ENCODE measurements at places on chromosomes 5 and 9.

GRCh38 chr5:90488791-90489190 lies 14.1 kb downstream of the POLR3G start:
- DNase-seq = no peak

GRCh38 chr9:70874451-70874850 lies 247.0 kb downstream of the TRPM3 start:
- no peak for DNase-seq

DNA sequence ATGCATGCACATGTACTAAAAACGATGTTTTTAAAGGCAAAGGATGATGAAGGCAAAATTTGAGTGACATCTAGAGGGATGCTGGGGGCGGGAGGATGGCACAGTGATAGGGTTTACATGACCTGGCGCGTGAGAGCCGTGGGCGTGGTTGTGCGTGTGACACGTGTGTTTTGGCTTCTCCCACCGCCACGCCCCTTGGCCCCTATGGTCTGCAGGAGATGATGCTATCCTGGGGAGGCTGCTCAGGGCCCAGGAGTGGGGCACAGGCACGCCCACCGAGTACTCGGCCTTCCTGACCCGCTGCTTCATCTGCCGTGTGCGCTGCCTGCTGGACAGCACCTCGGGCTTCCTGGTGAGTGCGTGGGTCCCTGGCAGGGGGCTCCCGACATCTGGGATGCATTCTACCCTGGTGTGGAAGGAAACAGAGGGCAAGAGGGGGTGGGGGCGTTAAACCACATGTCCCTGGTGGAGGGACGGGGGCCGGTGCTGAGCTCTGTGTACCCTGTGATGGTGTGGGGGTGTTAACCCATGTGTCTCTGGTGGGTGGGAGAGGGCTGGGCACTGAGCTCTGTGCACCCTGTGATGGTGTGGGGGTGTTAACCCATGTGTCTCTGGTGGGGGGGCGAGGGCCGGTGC lies 19.2 kb upstream of the EXOC3 start:
- no peak for DNase-seq

- DNase-seq = no peak
Observed at GRCh38 chr5:64952951-64953673, 184.4 kb downstream of the CWC27 start.

DNA sequence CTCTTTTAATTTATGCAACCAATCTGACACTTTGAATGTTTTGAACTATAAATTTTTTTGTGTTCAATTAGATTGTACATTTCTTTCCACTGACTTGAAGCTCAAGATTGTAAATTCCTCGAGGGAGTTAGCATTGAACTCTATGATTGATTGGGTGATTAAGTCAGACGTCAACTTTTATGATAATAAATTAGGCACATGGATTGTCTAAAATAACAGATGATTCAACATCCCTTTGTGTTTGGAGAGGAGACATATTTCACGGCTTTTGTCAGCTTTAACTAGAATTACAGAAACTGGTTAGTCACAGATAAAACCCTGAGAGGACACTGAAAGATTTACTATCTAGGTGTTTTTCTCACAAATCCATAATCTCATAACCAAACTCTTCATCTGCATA lies 32.7 kb upstream of the TXNDC8 start:
- no peak for DNase-seq

GRCh38 chr5:140041492-140042392 lies 1.4 kb downstream of the NRG2 start:
- DNase-seq = no peak

- DNase-seq = no peak
Observed at GRCh38 chr9:129866394-129867135, 31.3 kb downstream of the USP20 start.

DNA sequence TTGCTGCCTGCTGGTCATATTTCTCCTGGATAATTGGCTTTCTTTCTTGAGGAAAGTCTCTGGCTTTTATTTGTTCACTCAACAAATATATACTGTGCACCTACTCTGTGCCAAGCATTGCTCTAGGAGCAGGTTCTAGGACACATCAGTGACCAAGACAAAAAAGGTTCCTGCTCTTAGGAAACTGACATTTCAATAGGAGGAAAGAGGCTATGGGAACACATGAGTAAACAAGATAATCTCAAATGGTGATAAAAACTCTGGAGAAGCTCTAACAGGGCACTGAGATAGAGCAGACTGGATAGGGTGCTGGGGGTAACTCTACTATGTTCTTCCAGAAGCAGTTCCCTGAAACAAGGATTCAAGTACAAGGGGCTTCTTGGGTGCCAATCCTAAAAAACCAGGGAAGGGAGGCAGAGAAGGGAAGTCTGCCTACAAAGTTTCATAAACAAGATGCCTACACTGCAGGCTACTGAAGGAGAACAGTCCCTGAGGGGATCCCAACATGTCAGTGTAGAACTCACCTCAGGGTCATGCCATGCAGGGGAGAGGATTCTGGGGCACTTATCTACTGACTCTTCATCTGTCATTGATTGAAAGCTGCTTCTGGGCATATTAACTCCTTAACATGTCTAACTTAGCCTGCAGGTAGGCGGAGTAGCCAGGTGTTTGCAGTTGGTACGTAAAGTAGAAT lies 181.3 kb downstream of the GRIA1 start:
- DNase-seq = no peak

DNA sequence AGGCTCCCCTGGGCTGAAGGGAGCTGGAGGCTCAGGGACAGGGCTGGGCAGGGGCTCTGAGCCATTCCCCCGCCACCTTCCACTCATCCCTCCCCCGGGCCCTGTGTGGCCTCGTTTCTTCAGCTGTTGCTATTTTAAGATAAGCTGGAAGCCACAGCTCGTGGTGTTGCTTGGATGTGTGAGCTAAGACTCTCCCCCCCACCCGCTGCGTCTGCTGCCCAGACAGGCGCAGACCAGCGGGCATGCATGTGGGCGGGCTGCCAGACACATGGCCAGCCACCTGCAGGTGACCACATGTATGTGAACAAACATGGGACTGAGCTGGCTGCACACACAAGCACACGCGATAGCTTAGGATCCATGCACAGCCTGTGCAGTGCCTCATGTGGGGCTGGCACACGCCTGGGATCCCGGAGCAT lies 8.7 kb downstream of the SNCB start:
- DNase-seq = no peak

DNA sequence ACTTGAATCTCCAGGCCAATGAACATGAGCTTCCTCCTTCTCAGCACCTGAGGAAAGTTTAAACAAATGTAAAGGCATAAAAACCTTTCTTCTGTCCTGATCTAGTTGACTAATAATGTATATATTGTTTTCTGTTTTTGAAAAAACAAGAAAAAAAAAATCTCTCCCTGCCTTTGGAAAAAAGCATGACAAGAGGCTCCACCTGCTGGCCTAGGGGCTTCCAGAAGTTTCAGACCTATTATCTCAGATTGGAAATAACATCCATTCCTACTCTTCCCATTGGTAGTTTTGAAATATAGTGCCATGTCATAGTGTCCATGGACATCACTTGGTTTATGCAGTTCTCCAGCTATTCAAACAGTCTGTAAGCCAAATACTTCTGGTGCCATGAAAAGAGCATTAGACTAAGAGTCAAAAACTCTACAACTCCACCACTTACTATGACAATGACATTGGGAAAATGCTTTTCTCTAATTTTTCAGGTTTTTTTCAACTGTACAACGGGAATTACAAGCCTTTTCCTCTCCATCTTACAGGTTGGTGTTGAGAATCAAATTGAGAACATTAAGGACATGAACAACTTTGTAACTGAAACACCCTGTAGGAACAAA lies 409.6 kb upstream of the MPDZ start:
- DNase-seq = no peak

DNA sequence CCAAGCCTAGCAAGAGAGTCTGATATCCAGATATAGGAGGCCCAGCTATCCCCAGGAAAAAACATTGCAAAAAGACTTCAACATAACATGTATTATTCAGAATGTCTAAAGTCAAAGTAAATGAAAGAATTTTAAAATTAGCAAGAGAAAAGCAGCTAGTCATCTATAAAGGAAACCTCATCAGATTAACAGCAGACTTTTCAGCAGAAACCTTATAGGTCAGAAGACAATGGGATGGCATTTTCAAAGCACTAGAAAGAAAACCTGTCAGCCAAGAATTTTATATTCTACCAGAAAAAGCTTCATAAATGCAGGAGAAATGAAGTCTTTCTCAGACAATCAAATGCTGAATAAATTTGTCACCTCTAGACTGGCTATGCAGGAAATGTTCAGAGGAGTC lies 9.9 kb downstream of the OR1L3 start:
- no peak for DNase-seq

GRCh38 chr5:24381861-24382489 lies 262.8 kb downstream of the CDH10 start:
- no peak for DNase-seq

DNA sequence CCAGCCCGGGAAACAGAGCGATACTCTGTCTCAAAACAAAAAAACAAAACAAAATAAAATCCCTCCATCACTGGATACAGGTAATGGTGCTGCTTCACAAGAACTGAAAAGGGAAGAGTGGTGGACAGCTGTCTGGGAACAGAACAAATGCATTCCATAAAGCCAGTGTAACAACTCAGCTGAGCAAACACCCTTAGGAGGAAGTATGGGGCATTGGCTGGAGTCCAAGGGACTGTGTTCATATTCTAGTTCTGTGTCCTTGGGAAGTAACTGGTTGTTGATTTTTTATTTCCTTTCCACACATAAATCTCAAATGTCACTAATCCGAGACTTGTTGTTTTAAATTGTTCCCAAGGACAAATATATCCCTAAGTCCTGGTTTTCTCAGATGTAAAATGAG lies 38.3 kb downstream of the HTR1A start:
- no peak for DNase-seq

DNA sequence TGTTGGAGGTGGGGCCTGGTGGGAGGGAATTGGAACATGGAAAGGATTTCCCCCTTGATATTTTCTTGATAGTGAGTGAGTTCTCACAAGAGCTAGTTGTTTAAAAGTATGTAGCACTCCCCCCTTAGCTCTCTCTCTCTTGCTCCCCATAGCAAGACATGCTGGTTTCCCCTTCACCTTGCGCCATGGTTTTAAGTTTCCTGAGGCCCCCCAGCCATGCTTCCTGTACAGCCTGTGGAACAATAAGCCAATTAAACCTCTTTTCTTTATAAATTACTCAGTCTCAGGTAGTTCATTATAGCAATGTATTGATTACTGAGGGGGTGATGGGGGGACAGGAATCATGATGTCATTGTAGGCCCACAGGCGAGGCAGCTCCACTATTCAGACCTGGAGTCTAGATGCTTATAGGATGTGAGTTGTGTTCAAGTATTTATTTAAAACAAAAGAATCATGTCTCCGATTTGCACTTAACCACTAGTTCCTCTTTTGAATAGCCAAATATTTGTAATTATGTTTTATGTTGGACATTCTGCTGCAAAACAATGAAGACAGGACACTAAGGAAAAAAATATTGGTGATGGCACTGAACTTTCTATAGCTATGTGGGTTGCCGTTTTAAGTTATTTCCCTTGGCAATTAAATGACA lies 156.6 kb downstream of the TMEM38B start:
- DNase-seq = no peak

GRCh38 chr5:23614422-23614821 lies 107.0 kb downstream of the PRDM9 start:
- DNase-seq = no peak

GRCh38 chr9:31325778-31326177 lies 1058.7 kb upstream of the ACO1 start:
- no peak for DNase-seq

- no peak for DNase-seq
Observed at GRCh38 chr9:93061260-93061751, 2.8 kb downstream of the SUSD3 start.

DNA sequence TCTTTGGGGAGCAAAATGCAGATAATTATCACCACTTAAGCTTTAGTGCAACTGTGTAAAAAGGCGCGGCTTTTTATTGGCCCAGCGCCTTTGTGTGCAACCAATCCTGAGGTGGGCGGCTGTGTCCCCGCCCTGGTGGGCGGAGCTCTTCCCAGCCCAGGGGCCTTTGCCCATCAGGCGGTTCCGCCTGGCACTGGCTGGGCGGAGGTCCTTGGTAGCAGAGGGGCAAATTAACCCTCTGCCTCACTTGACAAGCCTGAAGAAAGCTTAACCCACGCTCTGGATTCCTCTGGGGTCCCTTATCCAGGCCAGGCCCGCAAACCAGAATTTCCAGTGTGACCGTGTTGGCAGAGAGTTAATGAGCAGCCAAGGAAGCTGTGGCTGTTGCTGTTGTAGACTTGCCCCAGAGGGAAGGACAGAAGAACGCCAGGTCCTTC lies 12.8 kb upstream of the NIPAL4 start:
- no peak for DNase-seq

DNA sequence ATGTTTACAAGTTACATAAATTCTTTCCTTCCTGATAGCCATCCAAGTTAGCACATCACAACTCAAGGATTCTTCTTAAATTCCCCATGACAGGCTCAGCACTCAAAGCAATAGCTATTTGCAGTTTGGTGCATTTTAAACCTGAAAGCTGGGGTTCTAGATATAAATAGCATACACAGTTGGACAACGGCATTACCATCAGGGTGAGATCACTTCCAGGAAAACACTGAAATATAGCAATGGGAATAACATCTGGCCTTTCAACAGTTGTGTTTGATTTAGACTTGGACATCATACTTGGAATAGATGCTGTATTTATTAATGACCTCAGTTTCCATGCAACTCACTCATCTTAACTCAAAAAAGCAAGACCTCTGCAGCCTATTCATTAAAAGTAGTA lies 24.7 kb upstream of the LECT2 start:
- DNase-seq = no peak

DNA sequence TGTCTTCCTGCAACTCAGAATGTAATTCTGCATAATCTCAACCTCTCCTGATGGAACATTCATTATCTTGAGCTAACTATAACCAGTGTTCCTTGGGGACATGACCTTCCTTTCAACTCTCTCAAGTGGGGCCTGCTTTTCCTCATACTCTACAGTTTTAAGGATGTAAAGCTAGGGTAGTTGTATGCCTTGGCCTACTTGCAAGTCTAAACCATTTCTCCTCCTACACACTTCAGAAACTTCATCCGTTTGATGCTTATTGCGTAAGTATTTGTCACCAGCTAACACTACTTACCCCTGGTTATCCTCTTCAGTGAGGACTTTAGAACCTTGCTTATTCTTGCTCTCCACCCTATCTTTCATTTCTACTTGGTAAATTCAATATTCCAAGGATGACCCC lies 548.9 kb downstream of the HINT1 start:
- no peak for DNase-seq

- DNase-seq = no peak
Observed at GRCh38 chr9:116499986-116500871, 186.9 kb upstream of the TRIM32 start.

GRCh38 chr5:158773161-158773560 lies 326.6 kb downstream of the EBF1 start:
- DNase-seq = no peak
